ENCODE measurements at places on chromosomes 1 and 21.
A peak's percentile ranks its signal among the peaks of the same experiment; 100 is the strongest.

GRCh38 chr1:118304722-118305359 is 119.8 kb upstream of the SPAG17 start:
- H3K27ac ChIP-seq = no peak overlapping the region
- no peak overlapping the region for H3K4me3 ChIP-seq
- H3K4me1 ChIP-seq = peaks cover 10% of the 10 kb centered on the region
- H3K27me3 ChIP-seq = no peaks in the 10 kb centered on the region
- H3K36me3 ChIP-seq = no peaks in the 10 kb centered on the region

GRCh38 chr1:109806733-109807400 is 43.1 kb upstream of the EPS8L3 start:
- H3K4me1 ChIP-seq = peaks cover 29% of the 10 kb centered on the region
- H3K27me3 ChIP-seq = no peaks in the 10 kb centered on the region
- H3K27ac ChIP-seq = no peak overlapping the region
- no peak overlapping the region for H3K4me3 ChIP-seq
- DNase-seq = no peak

DNA sequence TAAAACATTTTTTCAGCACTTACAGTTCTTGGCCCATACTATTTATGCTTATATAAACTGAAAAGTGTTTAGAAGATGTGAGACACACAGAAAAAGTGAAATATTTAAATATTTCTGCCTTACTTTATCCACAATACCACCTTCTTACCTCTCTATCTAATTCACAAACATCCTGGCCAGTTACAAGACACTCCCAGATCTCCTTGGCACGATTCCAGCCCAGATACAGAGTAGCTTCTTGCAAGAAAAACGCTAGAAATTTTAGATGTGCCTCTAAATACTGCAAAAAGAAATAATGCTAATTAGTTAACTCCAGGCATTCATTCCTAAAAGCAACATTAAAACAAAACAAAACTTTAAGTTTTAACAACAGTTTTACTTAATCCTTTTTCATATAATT is 68.4 kb downstream of the USP24 start:
- no peaks in the 10 kb centered on the region for H3K27me3 ChIP-seq
- H3K4me3 ChIP-seq = no peak overlapping the region
- DNase-seq = no peak
- peaks cover 52% of the 10 kb centered on the region for H3K36me3 ChIP-seq
- no peak overlapping the region for H3K27ac ChIP-seq
- H3K4me1 ChIP-seq = no peaks in the 10 kb centered on the region

DNA sequence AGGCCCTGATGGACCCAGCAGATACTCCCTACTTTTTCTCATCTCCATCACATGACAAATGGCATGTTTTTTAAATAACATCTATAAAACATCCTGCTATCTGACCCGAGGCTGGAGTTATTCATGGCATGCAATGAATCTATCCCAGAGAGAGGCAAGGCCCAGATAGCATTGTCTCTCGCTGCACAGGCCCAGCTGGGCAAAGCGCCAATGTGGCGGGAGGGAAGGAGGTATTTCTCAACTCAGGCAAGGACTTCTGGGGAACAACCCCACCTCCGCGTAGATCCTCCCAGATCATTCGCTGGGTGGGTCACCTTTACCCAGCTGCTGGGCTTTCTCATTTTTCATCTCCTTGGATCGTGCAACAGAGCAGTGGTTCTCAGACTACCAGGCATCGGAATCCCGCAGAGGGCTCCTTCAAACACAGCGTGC is 59.8 kb downstream of the ERG start:
- no peaks in the 10 kb centered on the region for H3K27me3 ChIP-seq
- peaks cover 10% of the 10 kb centered on the region for H3K4me1 ChIP-seq
- DNase-seq = no peak
- no peaks in the 10 kb centered on the region for H3K36me3 ChIP-seq
- no peak overlapping the region for H3K4me3 ChIP-seq

GRCh38 chr1:3372317-3372716 is 82.1 kb upstream of the ARHGEF16 start:
- no peaks in the 10 kb centered on the region for H3K36me3 ChIP-seq
- no peak for DNase-seq
- H3K27ac ChIP-seq = no peak overlapping the region
- H3K4me1 ChIP-seq = peaks cover 20% of the 10 kb centered on the region
- H3K27me3 ChIP-seq = peaks cover 53% of the 10 kb centered on the region

GRCh38 chr1:209416716-209417115 is 166.8 kb upstream of the CAMK1G start:
- no peaks in the 10 kb centered on the region for H3K27me3 ChIP-seq
- no peak overlapping the region for H3K4me3 ChIP-seq
- H3K27ac ChIP-seq = peak overlapping the region; percentile 87
- no peak for DNase-seq

Measured in suprapubic skin (tissue), 4 donors.